ENCODE measurements at places on chromosomes 7 and 10.

DNA sequence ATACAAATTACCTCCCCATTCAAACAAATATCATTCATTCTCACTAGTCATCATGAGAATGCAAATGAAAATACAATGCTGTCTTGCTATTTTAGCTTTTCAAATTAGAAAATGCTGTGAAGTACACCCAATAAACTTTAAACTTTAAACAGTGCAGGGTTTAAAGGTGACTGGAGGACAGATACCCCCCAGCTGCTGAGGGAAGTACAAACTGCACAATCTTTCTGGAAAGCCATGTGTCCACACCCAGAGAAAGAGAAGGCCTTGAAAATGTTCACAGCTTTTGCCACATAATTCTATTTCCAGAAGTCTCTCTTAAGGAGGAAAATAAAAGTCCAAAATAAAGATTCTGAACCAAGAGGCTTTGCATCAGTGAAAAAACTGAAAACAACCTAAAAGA, 56.5 kb downstream of the PIK3AP1 start:
- no peak for DNase-seq

- DNase-seq, result no peak
These were observed 257.7 kb downstream of the SNX13 start for GRCh38 chr7:17682586-17682985.

DNA sequence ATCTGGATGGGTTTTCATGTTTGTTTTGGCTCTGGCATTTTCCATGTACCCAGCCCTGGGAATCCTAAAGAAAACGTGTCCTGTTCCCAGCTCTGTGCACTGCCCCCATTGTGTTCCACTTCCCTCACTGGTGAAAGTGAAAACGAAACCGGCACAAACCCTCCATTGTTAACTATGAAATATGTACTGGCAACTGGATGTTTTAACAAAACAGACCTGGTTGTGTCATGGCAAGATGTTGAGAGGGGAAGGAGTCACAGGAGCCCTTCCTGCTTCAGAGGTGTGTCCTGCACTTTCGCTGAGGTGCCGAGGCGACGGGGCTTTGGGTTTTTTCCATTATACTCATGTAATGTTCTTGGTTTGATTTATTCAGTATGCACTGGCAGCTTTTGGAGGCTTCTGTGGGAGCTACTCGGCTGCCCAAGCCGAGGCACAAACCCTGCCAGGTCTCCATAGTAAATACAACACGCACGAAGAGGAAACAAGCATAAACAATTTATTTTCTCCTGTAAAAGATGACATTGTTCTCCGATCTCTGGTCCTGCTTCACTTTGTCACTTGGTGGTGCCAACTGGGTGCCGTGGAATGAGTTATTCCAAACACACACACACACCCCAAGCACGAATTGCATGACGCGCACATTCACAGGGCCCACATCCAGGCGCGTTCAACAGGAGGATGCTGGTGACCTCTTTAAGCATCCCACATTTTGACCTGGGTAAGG, 118.2 kb downstream of the CDK6 start:
- DNase-seq, result peak; percentile 31

GRCh38 chr10:102779680-102780526, 36.2 kb downstream of the WBP1L start:
- DNase-seq, result no peak

DNA sequence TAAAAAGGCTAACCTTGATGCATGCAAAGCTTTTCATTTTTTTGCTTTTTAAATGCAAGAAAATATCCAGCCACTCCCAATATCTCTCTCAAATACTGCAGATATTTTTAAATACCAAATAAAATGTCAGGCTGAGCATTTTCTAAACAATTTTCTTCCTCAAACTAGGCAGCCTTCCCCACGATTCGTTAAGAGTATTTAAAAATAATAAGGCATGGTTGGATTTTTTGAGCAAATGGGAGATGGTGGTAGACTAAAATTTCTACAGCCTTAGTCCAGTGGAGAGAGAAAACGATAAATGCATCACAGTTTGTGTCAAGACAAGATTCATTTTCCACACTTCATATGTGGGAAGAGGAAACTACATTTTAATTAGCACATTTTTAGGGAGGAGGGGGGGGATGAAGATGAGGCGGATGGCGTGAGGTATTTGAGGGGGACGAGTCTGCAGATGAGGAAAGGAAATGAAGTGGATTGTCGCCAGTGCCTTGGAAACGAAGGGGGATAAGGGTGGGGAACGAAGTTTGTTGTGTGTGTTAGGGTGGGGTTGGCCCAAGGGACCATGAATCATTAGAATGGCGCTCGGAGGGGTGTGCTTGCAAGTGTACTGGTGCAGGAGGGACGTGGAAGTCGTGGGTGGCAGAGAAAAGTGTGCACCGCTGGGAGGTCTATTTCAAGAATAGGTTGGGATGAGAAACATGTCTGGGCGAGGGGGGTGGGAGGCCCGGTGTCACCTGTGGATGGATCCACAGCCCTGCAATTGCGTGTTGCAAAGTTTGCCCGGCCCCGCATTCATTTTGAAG, 1.2 kb upstream of the ADD3 start:
- DNase-seq, result no peak

- DNase-seq, result no peak
These were observed 11.7 kb upstream of the GPAM start for GRCh38 chr10:112195224-112195623.

GRCh38 chr7:79386688-79387422, 66.6 kb downstream of the MAGI2 start:
- DNase-seq, result no peak

- no peak for DNase-seq
These were observed 20.8 kb downstream of the AUTS2 start for GRCh38 chr7:69619054-69619453.

DNA sequence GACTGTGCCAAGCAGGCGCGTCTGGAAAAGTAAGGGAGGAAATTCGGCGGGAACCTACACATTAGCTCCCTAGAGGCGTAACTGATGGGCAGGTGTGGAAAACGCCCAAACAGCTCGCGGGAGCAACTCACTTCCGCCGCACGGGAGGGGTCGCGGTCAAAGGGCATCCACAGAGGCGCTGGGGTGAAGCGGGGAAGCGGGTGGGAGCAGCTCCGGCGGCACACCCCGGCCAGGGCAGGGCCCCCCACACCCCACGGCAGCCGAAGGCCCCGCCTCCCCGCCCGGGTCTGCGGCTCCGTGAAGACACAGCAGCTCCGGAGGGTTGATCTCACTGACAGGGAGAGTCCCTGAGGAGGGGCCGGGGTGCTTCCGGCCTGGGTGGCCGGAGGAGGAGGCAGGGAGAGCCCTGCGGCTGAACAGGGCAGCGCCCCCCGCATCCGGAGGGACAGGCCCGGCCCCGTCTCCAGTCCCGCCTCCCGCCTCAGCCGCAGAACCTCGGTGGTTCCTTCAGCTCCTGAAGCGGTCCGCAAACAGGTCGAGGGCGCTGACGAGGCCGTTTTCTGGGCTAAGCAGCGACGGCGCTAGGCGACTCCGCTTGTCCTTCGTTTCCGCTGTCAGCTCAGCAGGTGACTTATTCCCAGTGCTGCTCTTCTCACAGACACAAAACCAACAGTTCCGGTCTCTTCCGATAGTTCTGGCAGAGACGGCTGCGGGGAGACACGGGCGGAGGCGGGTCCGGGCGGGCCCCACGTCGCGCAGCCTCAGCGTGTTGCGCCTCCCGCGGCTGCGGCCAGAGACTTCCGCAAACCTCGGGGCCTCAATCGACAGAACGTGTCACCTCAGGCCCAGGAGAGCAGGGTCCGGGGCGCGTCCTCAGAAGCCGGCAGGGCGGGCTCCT, 276.1 kb downstream of the DNAJB6 start:
- DNase-seq, result no peak

DNA sequence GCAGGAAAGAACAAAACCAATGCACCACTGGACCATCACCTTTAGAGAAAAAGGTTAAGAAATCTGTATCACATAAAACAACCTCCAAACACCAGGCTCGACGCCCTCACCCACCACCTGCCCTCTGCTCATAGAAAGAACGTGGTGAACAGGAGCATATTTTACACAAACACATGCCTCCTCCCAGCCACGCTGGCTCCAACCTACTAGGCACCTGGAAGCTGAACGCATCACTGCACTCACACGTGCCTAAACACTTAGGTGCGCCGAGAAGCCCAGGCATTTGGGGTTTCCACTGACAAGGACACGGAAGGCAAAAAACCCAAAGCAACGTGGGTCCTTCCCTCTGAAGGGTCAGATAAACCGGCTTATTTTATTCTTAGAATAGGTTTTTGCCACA, 56.0 kb downstream of the PTPRN2 start:
- DNase-seq, result no peak

DNA sequence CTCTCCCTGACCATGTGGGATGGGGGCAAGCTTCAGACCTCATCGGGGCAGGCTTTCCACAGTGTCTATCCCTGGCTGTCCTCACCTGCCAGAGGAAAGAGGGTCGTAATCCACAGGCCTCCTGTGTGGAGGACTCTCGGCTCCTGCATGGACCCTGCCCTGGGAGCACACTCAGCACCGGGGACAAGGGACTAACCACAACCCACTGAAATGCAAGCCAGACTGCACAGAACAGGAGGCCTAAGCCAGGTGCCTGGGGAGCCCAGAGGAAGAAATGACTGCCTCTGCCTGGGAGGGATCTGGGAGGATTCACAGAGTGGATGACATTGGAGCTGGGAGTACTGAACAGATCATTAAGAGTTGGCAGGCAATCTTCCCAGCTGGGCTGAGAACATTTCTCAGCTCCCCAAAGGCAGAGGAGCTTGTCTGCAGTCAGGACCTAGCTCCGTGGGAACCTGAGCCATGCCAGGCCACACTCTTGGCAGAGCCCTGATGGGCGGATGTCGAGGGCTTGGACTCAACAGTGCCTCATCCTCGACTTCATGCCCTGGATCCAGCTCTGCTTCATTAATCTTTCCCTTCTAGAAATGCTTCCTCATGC, 213.4 kb downstream of the USP6NL start:
- no peak for DNase-seq

GRCh38 chr7:152392254-152392653, 43.5 kb downstream of the KMT2C start:
- DNase-seq, result no peak

DNA sequence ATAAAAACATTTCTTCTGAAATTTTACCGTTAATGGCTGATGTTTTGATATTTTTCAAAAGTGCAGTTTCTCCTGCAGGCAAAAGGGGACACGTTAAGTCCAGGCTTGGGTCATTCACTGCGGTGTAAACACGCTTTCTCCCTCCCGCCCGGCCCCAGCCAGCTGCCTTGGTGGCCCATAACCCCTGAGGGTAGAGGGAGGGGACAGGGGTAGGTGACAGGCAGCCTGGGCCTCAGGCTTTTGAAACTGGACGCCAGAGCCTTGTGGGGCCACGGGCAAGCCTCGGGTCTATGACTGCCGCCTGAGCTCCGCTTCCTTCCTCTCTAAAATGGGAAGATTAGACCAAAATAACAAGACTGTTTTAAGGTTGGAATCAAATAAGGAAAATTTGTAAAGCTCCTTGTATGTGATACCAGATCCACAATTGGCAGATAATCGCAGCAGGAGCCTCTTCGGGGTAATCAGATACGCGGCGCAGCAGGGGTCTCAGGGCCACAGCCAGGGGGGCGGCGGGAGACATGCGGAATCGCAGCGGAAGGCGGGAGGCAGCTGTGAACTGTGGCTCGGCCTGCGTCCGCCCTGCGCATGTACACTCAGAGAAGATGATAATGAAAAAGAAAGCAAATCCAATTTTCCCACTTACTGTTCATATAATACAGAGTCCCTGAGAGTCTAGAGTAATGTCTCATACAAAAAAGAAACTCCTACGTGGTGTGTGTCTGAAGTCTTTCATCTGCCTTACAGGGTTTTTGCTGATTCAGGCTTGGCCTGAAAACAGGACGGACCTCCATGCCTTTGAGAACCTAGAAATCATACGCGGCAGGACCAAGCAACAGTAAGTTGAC, 138.3 kb downstream of the EGFR start:
- DNase-seq, result no peak

GRCh38 chr10:576130-576465, 113.4 kb downstream of the DIP2C start:
- no peak for DNase-seq

- no peak for DNase-seq
These were observed 897.8 kb downstream of the CNTNAP2 start for GRCh38 chr7:147014286-147014955.

- DNase-seq, result no peak
These were observed at the start of gene AOAH for GRCh38 chr7:36723951-36724664. Gene AOAH (minus strand): TSS chr7:36724494. CDS start chr7:36724148, 346 bp downstream.

DNA sequence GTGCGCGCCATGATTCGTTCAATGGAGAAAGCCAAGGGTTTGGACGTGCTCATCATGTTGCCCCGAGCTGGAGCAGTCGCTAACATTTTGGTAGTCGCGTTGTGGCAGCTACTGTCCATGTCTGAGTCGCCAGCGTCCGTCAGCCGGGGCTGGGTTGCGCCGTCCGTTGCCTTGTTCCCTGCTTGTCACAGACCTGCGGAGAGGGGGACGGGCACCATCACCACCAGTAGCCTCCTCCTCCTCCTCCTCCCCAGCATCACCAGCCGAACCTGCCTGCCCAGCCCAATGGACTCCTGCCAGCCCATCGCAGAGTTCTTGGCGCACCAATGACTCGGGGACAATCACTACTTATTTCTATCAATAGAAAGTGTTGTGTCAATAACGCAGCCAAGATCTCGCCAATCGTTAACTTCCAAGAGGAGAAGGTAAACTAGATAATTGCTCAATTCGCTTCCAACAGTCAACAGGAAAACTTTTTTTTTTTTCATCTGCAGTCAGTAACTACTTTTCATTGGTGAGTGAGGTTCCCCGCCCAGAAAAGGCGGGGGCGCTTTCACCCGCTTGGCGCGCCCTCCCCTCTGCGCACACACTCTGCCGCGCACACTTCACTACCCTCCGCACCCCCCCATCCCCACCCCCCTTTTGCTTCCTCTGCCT, at the start of gene FEZF1:
Gene FEZF1, minus strand, starts transcription at position 432 of the 657 bp plus-strand sequence. Its CDS starts 313 bp downstream, at position 119.
- DNase-seq, result no peak

DNA sequence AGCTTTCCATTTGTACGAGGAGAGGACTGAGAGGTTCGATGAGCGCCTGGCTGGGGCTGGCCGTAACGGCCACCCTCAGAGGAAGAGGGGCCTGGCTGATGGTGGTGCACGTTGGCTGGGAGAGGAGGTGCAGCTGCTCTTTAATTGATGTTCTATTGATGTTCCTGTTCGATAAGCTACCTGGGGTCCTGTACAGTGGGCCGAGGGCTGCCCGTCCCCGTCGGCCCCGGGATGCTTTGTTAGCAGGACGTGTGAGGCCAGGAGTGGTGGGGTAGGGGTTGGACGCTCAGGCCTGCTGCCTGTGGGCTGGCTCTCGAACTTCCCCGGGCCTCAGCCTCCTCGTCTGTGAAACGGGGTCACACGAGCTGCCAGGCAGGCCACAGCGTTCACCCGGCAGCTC, 25.4 kb downstream of the FAM20C start:
- no peak for DNase-seq

DNA sequence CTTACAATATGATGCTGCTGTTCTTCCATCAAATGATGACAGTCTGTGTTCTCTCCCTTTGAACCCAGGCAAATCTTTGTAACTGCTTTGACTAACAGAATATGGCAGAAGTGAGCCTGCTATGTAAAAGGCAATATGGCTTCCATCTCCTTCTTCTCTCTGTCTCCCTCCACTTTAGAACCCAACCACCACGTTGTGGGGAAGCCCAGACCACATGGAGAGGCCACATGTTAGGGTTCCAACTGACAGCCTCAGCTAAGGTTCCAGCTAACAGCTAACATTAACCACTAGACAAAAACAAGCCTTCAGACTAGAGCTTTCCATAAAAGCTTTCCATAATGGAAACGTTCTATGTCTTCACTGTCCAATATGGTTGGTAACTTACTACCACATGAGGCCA, 107.7 kb downstream of the PRTFDC1 start:
- no peak for DNase-seq

Data from hematopoietic multipotent progenitor cell treated with erythropoietin and hydrocortisone succinate and interleukin-3 and kit ligand, for 15 days (in vitro differentiated cells).